ENCODE measurements at places on chromosomes 16 and 17.
A peak's percentile ranks its signal among the peaks of the same experiment; 100 is the strongest.

DNA sequence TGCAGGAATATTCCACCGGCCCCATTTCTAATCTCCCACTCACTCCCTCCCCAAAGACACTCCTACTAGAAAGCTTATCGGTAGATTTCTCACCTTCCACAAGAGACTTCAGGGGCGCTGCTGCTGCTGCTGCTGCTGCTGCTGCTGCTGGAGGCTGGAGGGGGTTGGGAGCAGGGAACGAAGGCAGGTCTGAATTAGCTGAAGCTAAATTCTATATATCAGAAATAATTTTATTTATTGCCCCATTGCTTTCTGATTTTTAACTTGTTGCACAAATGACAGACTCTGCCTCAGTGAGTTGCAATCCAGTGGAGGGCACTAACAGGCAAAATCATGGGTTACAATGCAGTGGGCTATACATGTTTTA, 25.8 kb upstream of the HLF start:
- DNase-seq, result no peak

DNA sequence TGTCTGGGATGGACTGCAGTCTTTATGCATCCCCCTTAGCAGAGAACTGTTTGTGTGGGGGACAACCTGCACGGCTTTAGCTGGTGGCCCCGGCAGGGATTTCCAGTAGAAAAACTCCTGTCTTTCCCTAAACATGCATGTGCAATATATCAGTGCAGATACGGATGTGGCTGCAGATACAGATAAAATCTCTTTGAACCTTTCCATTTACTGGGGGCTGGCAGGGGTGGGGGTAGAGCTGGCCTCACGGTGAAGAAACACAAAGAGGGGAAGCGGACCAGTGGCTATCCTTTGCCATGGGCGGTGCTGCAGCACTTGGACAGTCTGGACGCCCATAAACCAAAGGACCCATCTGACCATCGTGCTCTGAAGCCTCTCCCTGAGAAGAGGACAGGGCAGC, 201.3 kb downstream of the ZFHX3 start:
- DNase-seq, result no peak

DNA sequence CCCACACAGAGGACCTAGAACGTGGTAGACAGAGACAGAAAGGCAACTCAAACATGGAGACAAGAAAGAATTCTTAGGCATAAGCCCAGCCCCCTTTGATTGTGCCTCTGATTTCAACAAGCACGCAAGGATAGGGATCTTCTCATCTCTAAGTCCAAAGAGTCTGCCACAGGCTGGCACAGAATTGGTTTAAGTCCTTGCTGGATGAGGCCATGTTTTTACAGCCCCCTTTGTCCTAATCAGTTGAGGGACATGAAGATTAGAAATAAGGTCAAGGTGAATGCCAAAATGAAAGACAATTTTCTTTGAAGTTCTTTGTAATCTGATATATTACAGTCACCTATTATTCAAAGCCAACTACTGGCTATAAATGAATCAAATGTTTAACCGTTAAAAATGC, 68.0 kb upstream of the ATP2A3 start:
- no peak for DNase-seq

- DNase-seq, result no peak
Measured at GRCh38 chr16:185691-186090, 5.4 kb downstream of the HBQ1 start.

- DNase-seq, result no peak
Measured at GRCh38 chr16:19085679-19086200, 18.3 kb downstream of the COQ7 start.

- DNase-seq, result no peak
Measured at GRCh38 chr16:78227855-78228254, 128.4 kb downstream of the WWOX start.

DNA sequence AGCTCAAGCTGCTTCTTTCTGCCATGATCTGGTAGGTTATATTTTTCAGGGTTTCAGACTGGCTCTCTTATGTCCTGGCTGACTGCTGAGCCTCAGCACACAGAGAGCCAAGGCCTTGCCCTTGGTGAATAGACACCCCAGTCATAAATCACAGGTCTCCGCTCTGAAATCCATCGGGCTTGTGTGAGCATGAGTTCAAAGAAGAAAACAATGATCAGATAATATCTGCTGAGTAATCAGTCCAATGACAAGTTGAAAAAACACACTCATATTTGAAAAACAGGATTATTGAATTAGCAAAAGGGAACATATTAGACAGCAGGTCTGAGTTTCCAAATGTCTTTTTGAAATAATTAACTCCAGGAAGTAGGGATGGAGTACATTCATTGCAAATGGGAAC, 51.1 kb upstream of the NDRG4 start:
- no peak for DNase-seq

DNA sequence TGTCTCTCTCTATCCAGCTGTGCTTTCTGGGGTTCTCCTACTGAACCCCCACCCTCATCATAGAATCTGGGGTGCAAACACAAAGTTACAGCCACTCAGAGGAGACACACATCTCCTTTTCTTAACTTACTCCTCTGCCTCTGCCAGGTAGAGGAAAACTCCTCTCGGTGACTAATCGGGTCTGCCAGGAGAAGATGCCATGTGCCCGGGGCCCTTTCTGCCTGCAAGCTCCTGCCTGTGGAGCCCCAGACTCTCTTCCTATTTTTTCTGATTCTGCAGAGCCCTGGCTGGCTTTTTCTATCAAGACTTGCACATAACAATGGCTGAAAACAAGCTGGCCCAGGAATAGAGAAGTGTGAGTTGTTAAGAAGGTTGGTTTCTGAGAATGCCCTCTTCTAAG, 10.4 kb downstream of the SLC6A4 start:
- DNase-seq, result no peak

DNA sequence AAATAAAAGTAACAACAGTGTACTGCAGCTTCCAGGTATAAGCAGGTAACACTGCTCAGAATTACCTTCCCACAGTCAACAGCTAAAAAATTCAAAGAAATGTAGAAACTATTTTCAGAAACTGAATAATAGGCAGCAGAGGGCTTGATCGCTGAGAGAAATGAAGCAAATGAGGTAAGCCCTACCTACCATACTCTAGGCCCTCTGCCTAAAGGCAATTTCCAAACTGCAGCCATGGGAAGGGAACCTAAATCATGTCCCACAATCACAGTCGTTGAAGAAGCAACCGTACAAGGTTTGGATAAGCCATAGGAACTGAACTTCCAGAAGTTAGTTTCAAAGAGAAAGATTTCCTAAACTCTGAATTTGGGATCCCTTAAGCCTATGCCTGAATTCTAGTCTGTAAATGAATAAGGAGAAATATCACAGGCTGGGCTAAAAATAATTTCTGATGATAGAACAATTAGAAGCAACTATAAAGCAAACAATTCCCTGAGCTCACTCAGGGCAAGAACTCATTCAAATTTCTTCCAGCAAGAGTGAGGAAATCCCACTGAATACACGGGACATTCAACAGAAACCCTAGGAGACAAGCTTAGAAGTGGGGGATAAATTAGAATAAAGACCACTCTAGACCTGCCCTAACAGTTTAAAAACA, 24.5 kb downstream of the NCOR1 start:
- no peak for DNase-seq

- DNase-seq, result no peak
Measured at GRCh38 chr17:57391076-57391825, 134.9 kb downstream of the MSI2 start.

DNA sequence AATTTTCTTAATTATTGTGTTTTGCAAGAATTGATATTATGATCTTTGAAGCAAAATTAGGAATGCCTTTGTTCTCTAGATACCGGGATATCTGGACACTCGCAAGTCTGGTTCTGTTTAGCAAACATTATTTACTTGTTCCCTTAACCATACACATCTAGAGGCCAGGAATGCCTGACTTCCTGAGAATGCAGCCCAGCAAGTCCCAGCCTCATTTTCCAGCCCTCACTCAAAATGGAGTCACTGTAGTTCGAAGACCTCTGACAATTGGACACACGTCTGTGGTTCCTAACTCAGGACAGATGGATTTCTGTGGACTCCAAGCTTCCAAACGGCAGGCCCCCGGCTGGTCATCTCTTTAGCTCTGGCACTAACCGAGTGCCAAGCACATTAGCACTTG, 355.4 kb upstream of the RBFOX1 start:
- DNase-seq, result no peak

- no peak for DNase-seq
Measured at GRCh38 chr17:57135026-57135788, 50.2 kb downstream of the AKAP1 start.

GRCh38 chr17:40961591-40961990, 5.2 kb downstream of the KRT39 start:
- DNase-seq, result no peak

DNA sequence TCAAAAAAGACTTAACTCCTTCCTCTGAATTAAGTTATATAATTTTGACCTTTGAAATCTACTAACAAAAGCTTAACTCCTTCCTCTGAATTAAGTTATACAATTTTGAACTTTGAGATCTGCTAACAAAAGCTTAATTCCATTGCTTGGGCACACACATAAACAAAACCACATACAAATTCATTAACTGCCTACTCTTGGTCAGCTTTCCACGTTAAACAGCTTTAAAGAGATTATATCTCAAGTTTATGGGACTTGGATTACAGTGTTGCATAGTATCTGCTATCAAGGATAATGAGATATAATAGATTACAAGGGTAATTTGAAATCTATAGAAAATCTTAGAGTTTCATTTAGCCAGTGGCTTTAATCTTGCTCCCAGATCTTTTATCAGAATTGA, 23.5 kb downstream of the COX10 start:
- DNase-seq, result no peak

DNA sequence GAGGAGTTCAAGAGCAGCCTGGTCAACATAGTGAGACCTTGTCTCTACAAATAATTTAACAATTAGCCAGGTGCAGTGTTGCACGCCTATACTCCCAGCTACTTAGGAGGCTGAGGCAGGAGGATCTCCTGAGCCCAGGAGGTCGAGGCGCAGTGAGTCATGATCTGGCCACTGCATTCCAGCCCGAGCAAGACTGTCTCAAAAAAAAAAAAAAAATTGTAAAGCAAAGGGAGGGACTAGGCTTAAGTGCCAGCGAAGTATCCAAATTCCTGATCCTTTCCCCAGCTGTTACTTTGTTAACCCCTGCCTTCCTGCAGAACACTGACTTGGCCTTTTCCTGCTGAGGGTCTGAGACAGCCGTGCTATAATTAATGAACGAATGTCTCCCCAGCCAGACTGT, 2.7 kb downstream of the GDPD3 start:
- no peak for DNase-seq

DNA sequence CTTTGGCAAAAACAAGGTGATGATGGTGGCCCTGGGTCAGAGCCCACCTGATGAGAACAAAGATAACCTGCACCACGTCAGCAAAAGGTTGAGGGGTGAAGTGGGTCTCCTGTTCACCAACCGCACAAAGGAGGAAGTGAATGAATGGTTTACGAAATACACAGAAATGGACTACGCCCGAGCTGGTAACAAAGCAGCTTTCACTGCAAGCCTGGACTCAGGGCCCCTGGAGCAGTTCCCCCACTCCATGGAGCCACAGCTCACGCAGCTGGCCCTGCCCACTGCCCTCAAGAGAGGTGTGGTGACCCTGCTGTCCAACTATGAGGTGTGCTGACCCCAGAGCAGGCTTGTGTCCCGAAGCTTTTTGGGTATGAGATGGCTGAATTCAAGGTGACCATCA, 29.7 kb upstream of the DLX4 start:
- no peak for DNase-seq

GRCh38 chr17:63833026-63833740, 5.7 kb upstream of the FTSJ3 start:
- no peak for DNase-seq

- no peak for DNase-seq
Measured at GRCh38 chr17:42329025-42329976, 41.0 kb downstream of the STAT5A start.

- DNase-seq, result no peak
Measured at GRCh38 chr16:17571499-17572093, 100.8 kb upstream of the XYLT1 start.

DNA sequence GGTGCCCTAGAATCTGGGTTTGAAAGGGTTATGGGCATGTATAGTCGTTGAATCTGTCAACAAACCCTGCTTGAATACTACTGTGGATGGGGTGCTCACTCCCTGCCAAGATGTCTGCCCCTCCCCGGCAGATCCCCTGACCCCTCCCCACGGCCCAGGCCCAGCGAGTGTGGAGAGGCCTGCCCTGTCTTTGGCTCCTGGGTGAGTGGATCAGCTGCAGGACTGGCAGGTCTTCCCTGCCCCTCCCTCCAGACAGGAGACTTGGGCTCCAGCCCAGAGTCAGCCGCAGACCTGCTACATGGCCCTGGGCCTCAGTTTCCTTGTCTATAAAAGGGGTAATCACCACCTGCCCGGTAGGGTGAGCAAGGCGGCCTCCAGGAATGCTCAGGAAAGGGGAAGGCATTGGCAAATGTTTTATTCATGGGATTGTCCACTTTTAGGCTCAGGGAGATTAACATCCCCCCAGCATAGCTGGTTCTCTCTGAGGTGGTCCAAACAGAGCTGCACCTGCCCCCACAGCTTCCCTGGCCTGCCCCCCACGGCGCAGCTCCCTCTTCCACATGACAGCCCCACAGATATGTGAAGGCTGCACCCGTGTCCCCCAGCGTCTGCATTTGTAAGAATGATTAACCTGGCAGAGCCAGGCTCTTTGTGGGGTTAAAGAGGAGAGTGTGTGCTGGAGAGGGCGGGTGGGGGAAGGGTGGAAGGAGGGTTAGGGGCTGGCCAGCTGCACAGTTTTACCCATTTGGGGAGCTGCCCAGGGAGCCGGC, 18.5 kb upstream of the SPNS2 start:
- DNase-seq, result no peak

DNA sequence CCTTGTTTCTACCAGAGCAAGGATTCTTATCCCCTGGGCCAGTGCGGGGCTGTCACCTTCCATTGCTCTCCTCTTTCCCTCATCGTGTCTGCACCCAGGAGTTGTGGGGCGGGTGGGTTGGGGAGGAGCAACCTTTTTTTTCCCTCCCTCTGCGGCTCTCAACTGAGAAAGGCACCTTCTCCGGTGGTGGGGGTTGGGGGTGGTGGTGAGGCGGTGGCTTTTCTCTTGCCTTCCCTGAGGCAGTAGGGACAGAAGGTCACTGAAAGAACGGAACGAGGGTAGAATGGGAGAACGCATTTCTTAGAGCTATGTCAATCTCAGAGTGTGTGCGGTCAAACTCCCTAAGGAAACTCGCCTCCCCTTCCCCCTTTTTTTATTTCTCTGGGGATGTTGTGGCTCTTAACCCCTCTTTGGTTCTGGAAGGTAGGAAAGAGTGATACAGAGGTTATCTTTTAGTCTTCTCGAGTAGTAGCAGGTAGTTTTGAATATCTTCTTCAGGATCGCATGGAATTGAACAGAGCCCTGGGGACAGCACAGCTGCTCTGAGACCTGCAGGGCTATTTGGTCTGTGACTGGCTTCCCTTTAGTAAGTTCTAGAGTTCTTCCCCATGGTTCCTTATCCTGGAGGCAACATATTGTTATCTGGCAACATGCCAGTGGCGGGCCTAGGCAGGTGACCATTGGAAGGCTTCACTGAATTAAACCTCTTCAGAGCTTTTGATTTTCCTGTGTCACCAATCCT, 994 bp downstream of the CLTC start:
- DNase-seq, result peak; percentile 72

DNA sequence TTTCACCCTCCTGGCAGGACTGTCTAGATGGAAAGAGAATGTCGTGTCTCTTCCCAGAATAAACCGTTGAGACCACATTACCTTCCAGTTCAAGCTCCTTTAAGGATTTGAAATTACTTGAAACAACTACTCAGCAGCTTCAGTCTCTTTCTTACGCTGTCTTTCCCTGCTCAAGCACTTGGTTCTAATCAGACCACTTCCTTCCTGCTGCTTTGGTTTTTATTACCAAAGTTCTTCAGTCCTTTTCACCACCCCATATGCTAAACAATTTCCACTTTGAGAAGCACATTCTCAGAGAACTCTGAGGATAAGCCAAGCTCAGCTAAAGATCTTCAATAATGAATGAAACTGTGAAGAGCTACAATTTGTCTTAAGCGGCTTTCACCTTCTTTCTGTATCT, 105.4 kb downstream of the STX8 start:
- DNase-seq, result no peak

Measured in activated naive CD4-positive, alpha-beta T cell treated with anti-CD3 and anti-CD28 coated beads, Interleukin-2, amount 10 ng/mL, durations not matched to agents 7 days and 5 days (primary cell).